Tibial nerve (tissue), 4 donors: ENCODE measurements at places on chromosomes 12 and 14. TPM values are rescaled to one million over a fixed set of nuclear protein-coding genes. Genes with fewer than 3 reads are reported as not detected.
A peak's percentile ranks its signal among the peaks of the same experiment; 100 is the strongest.

REM2 gene
- not detected for total RNA-seq

DNA sequence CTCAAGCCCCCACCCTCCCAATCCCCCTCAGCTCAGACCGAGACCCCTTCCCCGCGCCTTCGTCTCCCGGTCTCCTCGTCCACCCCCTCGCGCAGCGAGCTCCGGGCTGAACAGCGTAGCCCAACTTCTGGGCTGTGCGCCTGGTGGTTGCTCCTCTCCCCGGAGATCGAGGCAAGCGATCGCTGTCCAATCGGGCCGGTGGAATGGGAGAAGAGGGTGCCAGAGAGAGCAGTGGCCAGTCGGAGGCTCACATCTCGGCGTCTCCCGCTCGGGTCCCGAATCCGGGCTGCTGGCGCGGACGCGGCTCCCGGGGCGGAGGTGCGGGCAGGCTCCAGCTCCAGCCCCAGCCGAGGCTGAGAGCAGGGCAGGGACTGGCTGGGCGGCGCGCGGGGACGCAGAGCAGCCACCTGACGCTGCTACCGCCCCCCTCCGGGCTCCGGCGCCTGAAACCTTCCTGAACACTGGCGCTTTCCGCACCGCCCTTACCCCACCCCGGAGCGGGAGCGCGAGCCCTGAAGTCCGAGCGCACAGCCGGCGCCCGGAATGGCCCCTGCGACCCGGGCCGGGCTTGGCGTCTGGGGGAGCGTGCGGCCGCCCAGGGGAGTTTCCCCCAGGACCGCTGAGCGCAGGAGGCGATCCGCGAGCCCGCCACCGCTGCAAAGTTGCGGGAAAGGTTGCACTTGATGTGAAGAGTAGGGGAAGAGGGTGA, 508 bp upstream of the KCNH5 start:
- DNase-seq = no peak
- peaks cover 18% of the 10 kb centered on the region for H3K4me1 ChIP-seq
- peak overlapping the region; percentile 38 for H3K4me3 ChIP-seq

GATC gene
- total RNA-seq = 26.7 TPM

GRCh38 chr12:50932787-50933280, 19.5 kb upstream of the HIGD1C start:
- no peaks in the 10 kb centered on the region for H3K27me3 ChIP-seq
- H3K4me3 ChIP-seq = no peak overlapping the region
- peak overlapping the region; percentile 80 for H3K27ac ChIP-seq

SERPINA3 gene
- total RNA-seq = 339 TPM

DNA sequence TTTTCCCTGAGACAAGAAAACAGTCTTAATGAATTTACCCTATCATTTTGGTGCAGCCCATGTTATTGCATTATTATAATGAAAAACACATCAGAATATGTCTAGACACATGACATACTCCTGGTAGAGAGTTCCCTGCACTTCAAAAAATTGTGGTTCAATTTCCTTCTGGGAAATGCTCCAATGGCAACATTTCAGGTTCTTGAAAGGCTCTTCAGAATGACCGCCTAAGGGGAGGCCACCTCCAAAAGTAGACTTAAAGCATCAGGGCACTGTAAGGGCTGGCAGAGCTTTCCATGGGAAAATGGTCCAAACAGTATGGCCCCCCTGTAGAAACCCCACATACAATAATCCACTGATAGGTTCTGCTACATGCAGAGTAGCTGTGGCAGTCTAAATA, 110.7 kb downstream of the SLC25A21 start:
- H3K36me3 ChIP-seq = no peaks in the 10 kb centered on the region
- no peaks in the 10 kb centered on the region for H3K27me3 ChIP-seq
- no peak for DNase-seq
- H3K27ac ChIP-seq = no peak overlapping the region
- H3K4me3 ChIP-seq = no peak overlapping the region

DNA sequence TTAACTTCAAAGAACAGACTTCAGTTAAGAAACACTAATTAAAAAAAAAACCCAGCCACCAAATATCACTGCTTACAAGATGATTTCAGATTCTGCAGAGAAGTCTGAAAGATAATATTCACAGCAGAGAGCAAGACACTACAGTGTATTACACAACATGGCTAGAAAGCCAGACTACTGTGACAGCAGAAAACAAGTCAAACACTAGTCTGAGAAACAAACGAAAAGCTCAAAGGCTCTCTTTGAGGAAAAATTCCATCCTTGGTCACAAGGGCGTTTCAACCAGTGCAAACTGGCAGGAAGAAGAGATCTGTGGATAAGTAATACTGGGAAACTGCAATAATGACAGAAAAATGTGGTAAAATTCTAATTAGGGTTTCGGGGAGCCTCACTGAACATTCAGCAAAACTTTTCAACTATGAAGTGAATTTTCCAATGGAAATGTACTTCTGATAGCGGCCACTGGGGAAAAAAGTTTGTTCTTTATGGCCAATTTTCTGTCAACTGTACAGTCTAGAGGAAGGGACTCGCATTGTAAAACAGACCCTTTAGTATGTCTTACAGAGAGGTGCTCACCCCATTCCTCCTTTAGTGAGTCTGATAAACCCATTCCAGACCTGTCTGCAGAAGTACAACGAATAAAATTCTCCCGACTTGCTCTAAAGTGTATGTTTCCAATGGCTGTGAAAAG, 50.4 kb downstream of the ACADS start:
- no peaks in the 10 kb centered on the region for H3K27me3 ChIP-seq
- no peak for DNase-seq
- H3K4me3 ChIP-seq = no peak overlapping the region
- peak overlapping the region; percentile 66 for H3K27ac ChIP-seq
- H3K36me3 ChIP-seq = peaks cover 13% of the 10 kb centered on the region

GALNT8 gene
- 3.1 TPM for total RNA-seq

SDR9C7 gene
- total RNA-seq = not detected

TTC8 gene
- 11.3 TPM for total RNA-seq
